ENCODE measurements at places on chromosomes 13 and 19.

GRCh38 chr19:34711890-34712289, 22.2 kb upstream of the ZNF181 start:
- no peak for DNase-seq

GRCh38 chr13:97413694-97414093, 20.3 kb upstream of the RAP2A start:
- DNase-seq: no peak

DNA sequence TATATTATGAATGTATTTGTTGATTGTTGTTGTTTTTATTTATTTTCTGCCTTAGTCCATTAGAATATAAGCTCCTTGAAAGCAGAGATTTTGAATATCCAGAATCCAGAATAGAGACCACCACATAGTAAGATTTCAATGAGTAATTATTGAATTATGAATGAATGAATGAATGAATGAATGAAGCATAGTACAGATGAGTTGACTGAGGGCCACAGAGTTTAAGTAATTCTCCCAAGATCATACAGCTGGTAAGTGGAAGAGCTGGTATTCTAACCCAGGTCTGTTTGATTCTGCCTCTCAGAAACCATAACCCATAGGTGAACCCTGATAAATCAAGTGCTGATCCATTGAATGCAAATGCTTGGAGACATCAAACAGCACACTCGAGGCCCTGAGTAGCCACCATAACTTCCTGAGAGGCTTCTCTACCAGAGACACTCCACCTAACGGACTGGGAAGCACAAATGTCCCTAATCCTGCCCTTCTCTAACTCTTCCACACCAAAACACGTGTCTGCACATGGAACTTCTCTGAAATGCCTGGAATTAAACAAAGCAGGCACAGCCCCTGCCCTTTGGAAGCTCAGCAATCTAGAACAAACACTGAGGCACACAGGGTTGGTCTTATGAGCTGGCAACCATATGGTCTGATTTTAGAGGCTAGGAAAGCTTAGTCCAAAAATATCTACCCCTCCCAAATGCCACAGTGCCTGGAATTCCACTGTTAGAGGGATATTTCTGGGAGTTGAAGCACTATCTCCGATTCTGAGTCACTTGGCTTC, 190.1 kb downstream of the FOXO1 start:
- DNase-seq: no peak

DNA sequence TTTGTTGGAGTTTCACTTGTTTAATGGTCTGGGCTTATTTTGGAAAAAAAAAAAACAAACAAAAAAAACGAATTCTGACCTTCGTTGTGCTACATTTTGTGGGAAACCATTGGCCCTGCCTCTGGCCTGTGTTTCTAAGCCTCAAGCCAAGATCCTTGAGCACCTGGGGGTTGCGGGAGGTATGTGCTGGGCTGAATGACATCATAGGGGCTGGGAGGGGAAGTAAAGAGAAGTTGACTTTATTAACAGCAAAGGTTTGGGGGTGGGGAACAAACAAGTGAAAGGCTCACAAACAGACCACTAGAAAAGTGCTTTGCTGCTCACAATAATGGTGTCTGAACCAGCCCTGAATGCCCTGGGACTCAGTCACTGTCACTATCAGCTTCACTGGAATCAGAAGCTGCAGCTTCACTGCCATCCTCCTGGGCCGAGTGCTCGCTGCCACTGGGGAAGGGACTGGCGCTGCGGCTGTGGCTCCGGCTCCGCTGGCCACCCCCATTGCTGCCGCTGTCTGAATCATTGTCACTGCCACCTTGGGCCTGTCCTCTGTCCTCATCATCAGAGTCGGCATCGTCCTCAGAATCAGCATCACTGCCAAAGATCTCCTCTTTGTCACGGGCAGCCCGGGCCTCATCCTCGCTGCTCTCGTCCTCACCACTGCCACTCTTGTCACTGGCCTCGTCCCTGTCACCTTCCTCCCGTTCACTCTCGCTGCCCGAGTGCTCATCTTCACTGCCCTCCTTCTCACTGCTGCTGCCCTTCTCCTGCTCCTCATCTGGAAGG, 5.1 kb downstream of the PAF1 start:
- DNase-seq: no peak

Measured in CD4-positive, alpha-beta T cell treated with Interleukin-2 at 100 ng/mL for 4 hours (primary cell).